NCI-H1092 treated with DMSO at 0.1 percent for 48 hours (cell line): ENCODE measurements at places on chromosomes 2 and 18.

- DNase-seq = no peak
Observed at GRCh38 chr2:86426271-86426670, 14.9 kb upstream of the KDM3A start.

GRCh38 chr2:31233741-31234682 lies at the start of gene EHD3:
TSS of gene EHD3 (plus strand) at chr2:31234152. CDS start at chr2:31234622, 470 bp downstream.
- peak; percentile 93 for DNase-seq

DNA sequence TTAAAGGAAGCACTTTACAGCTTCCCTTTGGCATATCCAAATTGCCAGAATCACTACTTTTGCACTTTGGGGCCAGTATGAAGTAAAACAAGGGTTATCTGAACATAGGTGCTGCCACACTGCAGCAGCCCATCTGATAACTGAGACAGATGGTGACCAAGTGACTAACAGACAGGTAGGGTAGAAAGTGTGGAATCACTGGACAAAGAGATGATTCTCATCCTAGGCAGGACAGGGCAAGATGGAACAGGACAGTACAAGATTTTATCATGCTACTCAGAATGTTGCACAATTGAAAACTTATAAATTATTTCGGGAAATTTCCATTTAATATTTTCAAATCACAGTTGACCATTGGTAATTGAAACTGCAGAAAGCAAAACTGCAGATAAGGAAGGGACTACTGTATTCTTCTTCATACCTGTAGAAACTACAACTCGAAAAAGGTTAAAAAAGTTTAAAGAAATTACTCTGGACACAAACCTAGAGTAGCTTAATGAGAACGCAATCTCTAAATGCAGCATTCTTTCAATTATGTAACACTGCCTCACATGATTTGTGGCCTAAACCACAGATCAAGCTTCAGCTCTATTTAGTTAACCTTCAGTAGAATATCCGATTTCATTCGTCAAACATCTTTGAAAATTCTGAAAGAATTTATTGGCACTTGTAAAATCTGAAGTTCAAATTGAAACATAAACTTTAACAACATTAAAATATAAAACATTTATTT lies 31.4 kb downstream of the HEATR5B start:
- DNase-seq = no peak

DNA sequence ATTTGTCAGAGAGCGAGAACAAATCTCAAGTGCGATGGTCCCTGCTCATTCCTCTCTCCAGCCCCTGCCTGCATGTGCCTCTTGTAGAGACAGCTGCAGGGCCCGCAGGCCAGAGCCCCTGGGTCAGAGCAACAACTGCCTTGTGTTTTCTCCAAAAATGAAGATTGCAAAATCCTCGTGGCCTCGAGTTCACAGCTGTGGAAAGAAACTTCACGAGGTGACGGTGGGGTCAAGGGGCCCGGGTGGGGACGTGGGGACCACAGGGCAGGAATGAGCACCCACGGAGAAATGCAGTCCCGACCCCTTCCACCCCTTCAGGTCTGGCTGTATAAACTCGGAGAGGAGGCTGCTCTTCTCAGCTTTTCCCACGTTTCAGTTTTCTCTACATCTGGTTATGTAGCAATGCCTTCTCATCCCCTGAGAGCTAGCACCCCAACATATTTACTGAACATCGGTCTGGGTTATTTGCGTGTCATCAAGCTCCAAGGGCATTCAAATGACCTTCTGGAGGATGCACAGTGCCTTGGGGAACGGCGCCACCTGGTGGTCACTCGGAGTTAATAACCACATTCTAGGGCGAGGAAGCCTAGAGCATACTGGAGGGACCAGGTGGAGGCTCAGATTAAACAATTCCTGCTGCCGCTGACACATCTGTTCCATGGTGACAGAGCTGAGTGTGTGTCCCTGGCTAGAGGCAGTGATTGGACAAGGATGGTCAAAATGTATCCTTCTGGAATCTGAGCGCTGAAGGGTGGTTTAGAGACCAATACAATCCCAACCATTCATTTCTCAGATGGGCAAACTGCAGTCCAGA lies 91.4 kb upstream of the CYRIA start:
- peak; percentile 56 for DNase-seq

GRCh38 chr2:205858881-205859441 lies 176.7 kb downstream of the NRP2 start:
- DNase-seq = no peak

GRCh38 chr2:234679741-234680687 lies 183.1 kb upstream of the ARL4C start:
- DNase-seq = no peak

GRCh38 chr2:210477496-210477895 lies 937 bp upstream of the LANCL1 start:
- no peak for DNase-seq

GRCh38 chr18:42025491-42025890 lies 70.5 kb downstream of the PIK3C3 start:
- no peak for DNase-seq

- DNase-seq = no peak
Observed at GRCh38 chr2:160826496-160826895, 332.9 kb upstream of the RBMS1 start.

DNA sequence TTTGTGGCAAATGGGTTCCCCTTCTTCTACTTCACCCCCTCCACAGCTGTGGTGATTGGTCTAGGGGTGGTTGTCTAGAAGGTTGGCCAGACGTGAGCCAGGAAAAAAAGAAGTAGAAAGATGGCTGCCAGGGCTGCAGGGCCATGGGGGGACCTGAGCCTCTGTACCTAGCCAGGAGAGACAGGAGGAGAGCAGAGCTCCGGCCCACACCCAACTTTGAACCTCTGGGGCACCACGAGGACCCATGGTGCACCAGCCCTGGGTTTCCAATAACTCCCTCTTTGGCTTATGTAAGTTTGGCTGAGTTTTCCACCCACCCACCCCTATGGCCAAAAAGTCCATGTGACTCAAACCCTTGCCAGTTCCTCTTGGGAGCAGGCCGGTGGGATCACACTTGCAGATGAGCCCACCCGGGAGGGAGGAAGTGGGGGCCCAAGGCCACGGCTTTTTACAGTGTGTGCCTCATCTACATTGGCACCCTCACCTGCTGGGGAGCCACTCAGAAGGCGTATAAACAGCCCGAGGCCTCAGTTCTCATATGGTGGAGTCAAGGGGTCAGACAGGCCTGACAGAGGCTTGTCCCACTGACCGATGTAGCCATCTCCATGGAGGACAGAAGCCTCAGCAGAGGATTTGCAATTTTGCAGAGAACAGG lies 293.1 kb upstream of the HDAC4 start:
- DNase-seq = no peak

DNA sequence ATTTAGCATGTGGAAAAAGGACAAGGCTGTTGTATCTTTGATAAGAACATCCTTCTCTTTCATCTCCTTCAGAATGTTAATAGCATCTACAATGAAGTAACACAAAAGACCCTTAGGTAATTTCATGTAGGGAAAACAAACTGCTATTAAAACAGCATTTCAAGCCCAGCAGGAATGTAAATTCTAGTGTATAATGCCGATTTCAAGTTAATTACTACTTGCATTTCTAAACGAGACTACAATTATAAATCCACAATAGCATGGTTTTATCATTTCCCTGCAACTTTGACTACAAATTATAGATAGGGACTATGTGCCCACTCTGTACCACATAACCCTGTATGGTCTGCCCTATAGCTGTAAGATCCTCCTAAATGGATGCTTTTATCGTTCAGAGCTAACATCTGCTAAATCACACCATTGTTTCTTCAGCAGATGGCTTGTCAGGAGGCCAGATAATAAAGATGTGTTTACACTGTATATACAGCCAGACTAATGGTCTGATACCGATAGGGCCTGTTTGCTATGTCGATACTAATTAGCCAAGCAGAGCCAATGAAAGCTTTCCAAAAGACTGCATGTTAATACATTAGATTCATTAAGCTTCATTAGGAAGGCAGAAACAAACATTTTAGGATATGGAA lies 51.9 kb downstream of the LRPPRC start:
- peak; percentile 65 for DNase-seq

- no peak for DNase-seq
Observed at GRCh38 chr2:119068154-119068725, 90.3 kb downstream of the C1QL2 start.

- DNase-seq = no peak
Observed at GRCh38 chr18:80088036-80088435, 21.0 kb upstream of the ADNP2 start.

GRCh38 chr18:9927392-9928063 lies 13.7 kb downstream of the VAPA start:
- DNase-seq = no peak

GRCh38 chr2:62136956-62137830 lies 58.7 kb upstream of the B3GNT2 start:
- DNase-seq = no peak

- no peak for DNase-seq
Observed at GRCh38 chr18:14092625-14093306, 39.5 kb downstream of the ZNF519 start.

GRCh38 chr2:30695749-30696148 lies 111.5 kb downstream of the CAPN13 start:
- no peak for DNase-seq

- DNase-seq = no peak
Observed at GRCh38 chr2:48483506-48483905, 46.4 kb upstream of the STON1 start.

GRCh38 chr2:96546797-96547196 lies 10.2 kb downstream of the ARID5A start:
- DNase-seq = no peak

- DNase-seq = no peak
Observed at GRCh38 chr2:46874236-46874929, 41.2 kb downstream of the MCFD2 start.

GRCh38 chr2:171688129-171688465 lies 828 bp downstream of the DYNC1I2 start:
- peak; percentile 21 for DNase-seq

DNA sequence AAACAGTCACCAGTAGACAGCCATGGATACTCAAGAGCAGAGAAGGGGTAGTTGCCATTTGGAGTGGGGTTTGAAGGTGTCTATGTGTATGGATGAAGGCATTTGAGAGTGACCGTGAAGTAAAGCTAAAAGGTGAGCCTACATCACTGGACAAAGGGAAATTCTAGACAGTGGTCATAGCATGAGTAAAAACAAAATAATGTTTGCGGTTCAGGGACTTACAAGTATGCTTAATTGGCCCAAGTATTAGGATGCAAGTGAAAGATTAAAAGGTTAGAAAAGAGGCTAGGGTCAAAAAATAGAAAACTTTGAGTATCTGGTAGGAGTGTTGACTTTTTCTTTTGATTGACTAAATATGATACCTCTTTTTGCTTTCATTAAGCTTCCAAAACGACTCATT lies 238.1 kb upstream of the SLC8A1 start:
- DNase-seq = no peak

DNA sequence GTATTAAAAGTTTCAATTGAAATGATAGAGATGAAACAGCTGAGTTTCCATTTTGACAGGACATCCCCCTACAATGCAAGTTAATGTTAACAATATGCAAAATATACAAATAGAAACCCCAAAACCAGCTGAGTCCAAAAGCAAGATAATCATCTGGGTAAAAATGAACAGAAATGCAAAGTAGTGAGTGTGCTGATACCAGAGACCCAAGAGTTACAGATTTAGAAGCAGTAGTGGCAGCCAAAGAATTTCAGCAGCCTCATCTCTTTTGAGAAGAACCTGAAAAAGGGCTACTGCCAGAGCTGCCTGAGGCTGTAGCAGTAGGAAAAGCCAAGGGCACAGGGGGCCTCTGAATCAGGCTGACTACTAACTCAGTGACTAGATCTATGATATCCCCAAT lies 82.6 kb downstream of the THADA start:
- no peak for DNase-seq

GRCh38 chr2:3420769-3421397 lies 41.4 kb downstream of the TRAPPC12 start:
- DNase-seq = no peak

DNA sequence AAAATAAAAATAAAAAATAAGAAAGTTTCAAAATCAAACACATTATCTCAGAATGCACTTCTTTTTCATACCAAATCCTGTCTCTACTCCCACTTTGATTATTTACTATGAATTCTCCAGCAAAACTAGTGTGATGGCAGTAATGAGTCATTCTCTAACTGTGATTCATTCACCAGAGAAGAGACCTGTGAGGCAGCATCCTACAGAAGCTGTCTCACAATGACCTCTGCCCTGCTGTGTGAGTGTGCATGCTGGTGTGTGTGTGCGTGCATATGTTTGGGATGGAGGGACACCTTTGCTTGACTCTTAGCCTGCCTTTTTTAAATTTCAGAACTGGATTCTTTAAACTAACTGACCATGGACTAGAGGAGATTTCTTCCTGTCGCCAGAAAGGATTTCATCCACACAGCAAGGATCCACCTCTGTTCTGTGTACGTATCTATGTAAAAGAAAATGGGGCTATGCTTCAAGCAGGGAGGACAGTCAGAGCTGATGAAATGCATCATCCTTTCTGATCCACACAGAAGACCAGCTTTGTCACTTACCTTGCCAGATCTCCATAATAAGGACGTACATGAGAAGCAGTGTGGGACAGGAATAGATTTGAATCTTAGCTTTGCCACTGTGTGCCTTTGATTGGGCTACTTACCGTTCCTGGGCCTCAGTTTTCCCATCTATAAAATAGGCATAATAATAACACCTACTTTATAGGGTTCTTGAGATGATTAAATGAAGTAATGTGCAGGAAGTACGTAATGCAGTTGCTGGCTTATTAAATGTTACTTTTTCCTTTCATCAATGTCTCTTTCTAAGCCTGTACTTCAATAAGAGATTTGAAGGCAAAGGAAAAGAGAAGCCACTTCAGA lies 31.2 kb downstream of the STAMBP start:
- no peak for DNase-seq

DNA sequence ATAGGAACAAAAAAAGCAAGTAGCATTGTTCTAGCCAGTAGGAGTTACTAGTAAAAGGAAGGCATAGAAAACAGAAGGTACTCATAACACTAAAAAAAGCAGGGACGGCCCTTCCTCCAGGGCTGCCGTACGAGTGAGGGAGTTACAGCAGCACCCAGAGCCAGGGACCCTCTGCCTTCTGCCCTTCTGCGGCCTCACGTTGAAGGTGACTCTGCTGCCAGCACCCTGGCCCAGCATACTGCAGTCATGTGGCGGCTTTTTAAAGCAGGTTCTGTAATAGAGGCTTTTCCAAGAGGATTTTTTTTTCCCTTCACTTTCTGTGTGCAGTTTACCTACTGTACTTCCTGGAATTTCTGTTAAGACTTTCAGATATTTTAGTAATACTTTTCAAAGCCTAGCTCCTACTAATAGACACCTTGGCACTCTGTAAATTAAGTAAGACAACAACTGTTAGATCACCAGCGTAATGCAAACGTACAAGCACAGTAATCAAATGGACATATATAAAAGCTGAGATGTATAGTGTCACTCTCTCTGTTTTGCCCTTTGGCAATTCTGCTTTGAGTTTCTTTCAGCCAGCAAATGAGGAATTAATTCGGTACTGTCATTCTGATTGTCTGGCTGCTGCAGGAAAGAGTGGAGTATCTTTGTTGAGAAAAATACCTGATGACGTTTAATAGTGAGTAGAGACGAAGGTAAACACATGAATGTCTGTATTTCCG lies 161.5 kb downstream of the PTGR3 start:
- DNase-seq = peak; percentile 48
